Activated naive CD8-positive, alpha-beta T cell treated with anti-CD3 and anti-CD28 coated beads, Interleukin-2, amount 10 ng/mL, durations not matched to agents 7 days and 5 days (primary cell): ENCODE measurements at places on chromosomes 5 and 9.
A peak's percentile ranks its signal among the peaks of the same experiment; 100 is the strongest.

DNA sequence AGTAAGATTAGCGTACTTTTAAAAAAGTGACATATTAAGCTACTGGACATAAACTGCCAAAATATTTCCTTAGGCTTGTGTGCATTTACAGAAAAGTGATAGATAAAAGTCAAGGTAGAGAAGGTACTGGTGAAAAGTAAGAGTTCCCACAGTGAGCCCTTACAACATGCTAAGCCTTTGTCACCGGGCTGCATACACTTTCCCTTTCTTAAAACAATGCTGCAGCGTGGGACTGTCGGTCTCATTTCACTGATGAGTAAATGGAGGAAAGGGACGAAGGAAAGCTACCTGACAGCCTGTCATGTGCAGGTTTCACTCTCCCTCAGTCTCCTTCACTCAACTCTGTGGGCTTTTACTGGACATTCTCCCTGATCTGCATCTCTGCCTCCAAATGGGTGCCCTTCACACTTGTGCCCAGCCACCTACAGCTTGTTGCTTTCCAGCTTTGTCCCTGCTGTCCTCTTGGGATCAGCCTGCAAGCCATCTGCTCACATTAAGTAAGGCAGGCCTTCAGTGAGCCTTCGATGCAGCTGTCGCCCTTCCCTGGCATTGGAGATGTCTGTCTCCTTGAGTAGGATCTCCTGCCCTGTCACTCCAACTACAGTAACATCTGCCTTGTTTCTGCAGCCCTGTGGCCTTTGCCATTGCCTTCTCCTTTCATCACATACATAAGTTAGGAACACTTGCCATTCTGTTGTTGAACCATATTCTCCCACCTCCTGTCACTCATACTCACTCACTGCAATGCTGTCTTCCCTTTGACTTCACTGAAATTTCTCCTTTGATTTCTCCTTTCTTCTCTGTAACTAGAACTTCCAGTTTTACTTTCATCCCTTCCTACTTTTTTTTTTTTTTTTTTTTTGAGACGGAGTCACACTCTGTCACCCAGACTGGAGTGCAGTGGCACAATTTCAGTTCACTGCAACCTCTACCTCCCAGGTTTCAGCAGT, 9.3 kb upstream of the ROPN1L start:
- H3K27ac ChIP-seq, result peak overlapping the region; percentile 4
- H3K4me3 ChIP-seq, result no peak overlapping the region
- H3K36me3 ChIP-seq, result peaks cover 27% of the 10 kb centered on the region
- H3K4me1 ChIP-seq, result peaks cover 8% of the 10 kb centered on the region
- no peaks in the 10 kb centered on the region for H3K27me3 ChIP-seq

DNA sequence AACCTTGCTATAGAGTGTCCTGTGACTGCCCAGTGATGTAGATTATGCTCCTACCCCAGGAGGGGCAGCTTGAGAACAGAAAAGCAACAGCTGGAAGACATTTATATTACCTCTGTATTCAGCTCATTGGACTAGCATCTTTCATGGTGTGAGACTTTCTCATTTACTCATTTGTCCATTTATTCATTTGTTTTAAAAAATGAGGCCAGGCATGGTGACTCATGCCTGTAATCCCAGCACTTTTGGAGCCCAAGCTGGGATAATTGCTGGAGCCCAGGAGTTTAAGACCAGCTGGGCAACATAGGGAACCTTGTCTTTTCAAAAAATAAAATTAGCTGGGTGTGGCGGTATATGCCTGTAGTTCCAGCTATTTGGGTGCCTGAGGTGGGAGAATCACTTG, 130.0 kb upstream of the LHFPL2 start:
- H3K27ac ChIP-seq, result no peak overlapping the region
- peaks cover 3% of the 10 kb centered on the region for H3K4me1 ChIP-seq
- DNase-seq, result no peak
- H3K4me3 ChIP-seq, result no peak overlapping the region
- peaks cover 13% of the 10 kb centered on the region for H3K36me3 ChIP-seq

- H3K4me3 ChIP-seq, result no peak overlapping the region
- H3K36me3 ChIP-seq, result no peaks in the 10 kb centered on the region
- H3K27ac ChIP-seq, result no peak overlapping the region
- no peak for DNase-seq
- H3K27me3 ChIP-seq, result peaks cover 6% of the 10 kb centered on the region
- no peaks in the 10 kb centered on the region for H3K4me1 ChIP-seq
These were observed 624.5 kb downstream of the RAB3C start for GRCh38 chr5:59207401-59207800.

GRCh38 chr9:87290241-87291052, 207.2 kb upstream of the DAPK1 start:
- no peaks in the 10 kb centered on the region for H3K36me3 ChIP-seq
- H3K4me1 ChIP-seq, result no peaks in the 10 kb centered on the region
- no peak overlapping the region for H3K27ac ChIP-seq
- H3K27me3 ChIP-seq, result peaks cover 5% of the 10 kb centered on the region

DNA sequence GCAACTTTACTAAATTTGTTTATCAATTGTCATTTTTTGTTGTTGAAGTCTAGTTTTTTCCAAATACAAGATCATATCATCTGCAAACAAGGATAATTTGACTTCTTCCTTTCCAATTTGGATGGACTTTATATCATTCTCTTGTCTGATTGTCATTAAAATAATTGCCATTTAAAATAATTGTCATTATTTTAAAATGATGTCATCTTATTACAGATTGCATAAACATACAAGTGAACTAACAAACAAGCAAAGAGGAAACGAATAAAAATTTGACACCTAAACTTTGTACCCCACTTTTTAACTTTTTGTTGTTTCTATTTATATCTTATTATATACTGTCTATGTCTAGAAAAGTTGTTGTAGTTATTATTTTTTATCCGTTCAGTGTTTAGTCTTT, 275.2 kb downstream of the ADGRV1 start:
- no peak for DNase-seq
- H3K4me1 ChIP-seq, result no peaks in the 10 kb centered on the region
- H3K27ac ChIP-seq, result no peak overlapping the region

DNA sequence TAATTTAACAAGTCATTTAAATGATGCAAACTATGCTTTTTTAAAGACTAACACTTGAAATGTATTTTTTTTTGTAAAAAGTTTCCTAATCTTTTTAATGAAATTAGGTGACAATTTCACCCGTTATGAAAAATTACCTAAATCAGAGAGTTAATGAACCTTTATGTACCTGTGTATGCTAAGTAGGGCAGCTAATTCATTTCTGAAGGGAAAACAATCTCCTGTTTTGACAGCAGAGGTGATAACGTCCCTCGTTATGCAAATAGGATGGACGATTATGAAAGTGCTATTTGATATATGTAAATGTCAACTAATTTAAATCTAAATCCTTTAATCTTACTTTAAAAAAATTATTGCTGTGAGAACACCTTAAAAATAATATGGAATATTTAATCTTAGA, 58.8 kb downstream of the MEF2C start:
- H3K4me1 ChIP-seq, result peaks cover 20% of the 10 kb centered on the region
- no peak for DNase-seq
- no peak overlapping the region for H3K27ac ChIP-seq
- no peak overlapping the region for H3K4me3 ChIP-seq
- no peaks in the 10 kb centered on the region for H3K36me3 ChIP-seq

GRCh38 chr5:149793256-149793550, 63.1 kb downstream of the PPARGC1B start:
- H3K27me3 ChIP-seq, result no peaks in the 10 kb centered on the region
- H3K4me3 ChIP-seq, result no peak overlapping the region
- DNase-seq, result no peak
- H3K4me1 ChIP-seq, result peaks cover 4% of the 10 kb centered on the region
- H3K27ac ChIP-seq, result no peak overlapping the region
- no peaks in the 10 kb centered on the region for H3K36me3 ChIP-seq

- H3K4me3 ChIP-seq, result peak overlapping the region; percentile 91
- no peaks in the 10 kb centered on the region for H3K27me3 ChIP-seq
- peak overlapping the region; percentile 97 for H3K27ac ChIP-seq
These were observed 54.9 kb downstream of the USP20 start for GRCh38 chr9:129889941-129890717.
